Cardiac fibroblast (primary cell): ENCODE measurements at places on chromosomes 5 and 9.
A peak's percentile ranks its signal among the peaks of the same experiment; 100 is the strongest.

DNA sequence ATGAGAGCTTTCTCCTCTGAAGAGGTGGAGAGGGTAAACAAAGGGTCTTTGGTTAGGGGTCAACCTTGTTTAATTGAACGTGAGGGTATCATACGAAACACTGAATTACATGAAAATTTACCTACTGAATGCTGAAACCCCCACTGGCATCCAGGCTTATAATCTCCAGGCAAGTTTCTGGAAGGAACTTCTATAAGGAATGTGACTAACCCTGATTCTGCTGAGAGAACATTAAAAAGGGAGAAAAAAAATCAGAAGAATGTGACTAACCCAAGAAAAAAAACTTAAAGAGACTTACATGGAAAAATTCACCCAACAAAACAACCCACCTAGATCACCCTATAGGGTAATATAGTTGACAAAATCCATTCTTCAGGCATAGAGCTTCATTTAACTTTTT lies 55.5 kb downstream of the APC start:
- no peak for DNase-seq

DNA sequence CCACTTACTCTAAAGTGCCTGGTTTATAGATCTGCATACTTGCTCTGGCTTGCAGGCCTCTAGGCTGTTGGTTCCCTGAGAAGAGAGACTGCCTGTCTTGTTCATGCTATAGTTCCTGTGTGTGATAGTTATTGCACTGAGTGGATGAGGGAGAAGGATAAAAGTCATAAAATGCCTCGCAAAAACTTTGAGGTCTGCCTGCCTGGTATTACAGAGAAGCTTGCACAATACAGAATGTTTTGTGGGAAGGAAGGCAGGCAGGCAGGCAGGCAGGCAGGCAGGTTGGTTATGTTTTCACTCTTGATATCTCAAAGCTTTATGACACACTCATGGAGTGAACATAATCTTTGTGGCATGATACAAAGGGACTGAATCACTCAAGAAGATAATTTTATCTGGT lies 287.1 kb downstream of the SLIT3 start:
- no peak for DNase-seq

DNA sequence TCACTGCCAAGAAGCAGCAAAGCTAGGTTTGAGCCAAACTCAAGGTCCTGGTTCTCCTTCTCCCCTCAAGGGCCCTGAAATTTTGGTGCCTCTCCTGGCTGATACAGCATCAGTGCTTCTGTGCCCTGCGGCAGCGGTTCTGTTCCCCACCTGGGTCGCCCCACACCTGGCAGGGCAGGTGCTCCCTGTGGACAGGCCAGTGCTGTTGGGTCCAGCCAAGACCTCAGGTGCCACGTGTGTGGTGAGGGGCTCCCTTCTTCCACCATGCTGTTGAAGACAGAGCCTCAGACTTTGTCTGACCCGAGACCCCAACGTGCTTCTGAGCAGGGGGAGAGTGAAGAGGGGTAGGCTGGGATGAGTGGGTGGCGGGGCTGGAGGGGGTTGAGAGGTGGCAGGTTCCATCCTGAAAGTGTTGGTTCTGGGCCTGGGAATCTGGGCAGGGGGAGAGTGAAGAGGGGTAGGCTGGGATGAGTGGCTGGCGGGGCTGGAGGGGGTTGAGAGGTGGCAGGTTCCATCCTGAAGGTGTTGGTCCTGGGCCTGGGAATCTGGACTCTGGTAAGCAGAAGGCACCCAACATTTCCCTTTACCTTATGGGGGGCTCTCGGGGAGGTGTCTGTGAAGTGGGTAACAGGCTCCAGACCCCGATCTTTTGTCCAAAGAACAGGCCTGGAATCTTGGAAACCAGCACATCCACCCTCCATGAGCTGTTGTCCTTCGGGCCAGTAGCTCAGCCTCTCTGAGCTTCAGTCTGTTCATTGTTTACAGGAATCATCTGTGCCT lies 2.3 kb downstream of the PLEKHG4B start:
- no peak for DNase-seq

GRCh38 chr9:137247135-137247915 lies 3.8 kb upstream of the STPG3 start:
- DNase-seq = no peak

DNA sequence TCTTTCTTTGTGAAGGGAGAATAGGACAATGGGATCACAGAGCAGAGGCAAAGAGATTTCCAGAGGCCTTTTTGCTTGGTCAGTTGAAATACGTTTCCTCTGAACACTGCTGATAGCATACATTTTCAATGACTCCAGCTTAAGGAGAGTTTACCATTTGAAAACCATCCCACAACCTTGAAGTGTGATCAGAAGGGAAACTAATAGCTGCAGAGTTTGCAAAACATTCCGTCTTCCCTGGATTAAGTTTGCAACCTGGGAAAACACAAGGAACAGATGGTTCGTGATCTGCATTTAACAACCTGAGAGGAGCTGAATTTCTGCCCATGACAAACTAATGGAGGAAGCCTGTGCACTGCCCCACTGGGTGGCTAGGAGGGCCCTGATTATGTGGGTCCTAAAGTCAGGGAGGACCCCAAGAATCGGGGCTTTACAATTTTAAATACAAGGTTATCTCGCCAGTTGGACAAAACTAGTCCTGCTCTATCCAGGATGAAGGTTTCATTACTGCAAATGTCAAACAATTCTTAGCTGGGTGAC lies 35.6 kb downstream of the MTX3 start:
- no peak for DNase-seq

DNA sequence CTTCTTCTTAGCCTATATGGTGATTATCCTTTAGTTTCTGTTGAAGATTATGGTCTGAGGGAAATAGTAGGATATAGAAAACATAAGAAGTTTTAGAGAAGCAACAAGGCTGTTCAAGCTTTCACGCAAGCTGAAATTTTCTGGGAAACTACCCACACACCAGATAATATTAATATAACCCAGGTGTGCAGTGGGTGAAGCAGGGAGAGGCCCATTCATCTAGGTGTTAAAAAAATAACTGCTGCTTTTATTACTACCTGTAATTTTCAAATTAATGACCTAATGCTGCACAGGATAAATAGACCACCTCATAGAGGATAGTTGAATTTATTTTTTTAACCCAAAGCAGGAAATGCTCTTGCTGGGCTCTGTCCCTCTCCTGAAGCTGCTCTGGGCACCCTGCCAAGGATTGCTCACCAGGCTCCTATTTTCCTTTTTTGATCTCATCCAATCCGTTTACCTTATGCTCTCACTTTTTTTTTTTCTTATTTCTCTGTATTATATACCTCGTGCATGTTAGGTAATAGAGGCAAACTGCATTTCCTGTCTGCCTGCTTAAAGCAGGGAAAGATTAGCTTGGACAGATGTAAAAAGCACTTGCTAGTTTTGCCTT lies 124.3 kb upstream of the SLC12A2 start:
- DNase-seq = peak; percentile 78

DNA sequence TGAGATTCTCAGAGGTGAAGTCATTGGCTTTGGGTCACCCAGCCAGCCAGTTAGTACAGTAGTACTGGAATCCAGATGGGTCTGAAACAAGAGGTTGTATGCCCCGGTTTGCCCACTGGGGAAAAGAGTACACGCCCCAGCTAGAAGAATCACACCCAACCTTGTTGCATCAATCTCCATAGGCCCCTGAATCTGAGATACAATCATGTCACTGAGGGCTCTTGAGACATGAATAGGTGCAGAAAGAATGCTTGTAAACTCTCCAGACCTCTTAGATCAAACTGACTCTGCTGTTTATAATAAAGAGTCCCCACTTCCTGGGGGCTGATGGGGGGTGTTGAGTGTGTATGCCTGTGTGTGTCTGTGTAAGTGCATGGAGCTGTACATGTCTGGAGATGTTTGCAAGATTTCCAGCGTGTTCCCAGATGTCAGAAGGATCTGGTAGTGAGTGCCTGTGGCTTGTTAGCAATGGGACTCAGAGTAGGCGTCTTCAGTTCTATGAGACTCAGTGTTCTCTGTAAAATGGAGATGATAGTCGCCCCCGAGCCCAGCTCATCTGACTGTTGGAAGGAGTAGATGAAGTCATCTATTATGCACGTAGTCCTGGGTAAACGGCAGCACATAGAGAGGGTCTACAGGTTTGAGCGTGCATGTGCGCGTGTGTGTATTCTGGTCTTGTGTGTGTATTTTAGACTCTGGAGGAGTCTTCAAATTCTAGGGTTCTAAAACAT lies 48.2 kb downstream of the COL27A1 start:
- no peak for DNase-seq

- DNase-seq = no peak
Measured at GRCh38 chr5:82160948-82161347, 117.2 kb downstream of the RPS23 start.

DNA sequence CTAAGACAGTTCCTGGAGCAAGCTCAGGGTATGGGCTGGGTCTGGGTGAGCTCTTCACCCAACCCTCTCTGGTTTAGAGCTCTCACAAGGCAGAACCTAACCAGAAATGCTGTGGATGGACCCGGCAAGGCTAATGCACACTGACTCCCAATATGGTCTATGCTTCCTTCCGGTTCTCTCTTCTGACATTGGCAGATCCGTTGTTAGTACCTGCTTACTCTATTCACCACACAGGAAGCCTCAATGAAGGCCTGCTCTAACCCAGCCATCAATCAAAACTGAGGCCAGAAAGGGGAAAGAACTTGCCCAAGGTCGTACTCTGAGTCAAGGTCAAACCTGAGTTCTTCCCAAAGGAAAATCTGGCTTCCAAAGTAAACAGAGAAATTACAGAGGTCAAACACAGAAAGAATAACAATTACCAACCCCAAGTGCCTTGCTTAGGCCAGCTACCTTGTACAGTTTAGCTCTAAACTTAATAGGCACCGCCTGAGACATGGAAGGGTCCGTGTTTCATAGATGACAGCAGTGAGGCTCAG lies 46.0 kb upstream of the AKNA start:
- no peak for DNase-seq

GRCh38 chr5:3364433-3364832 lies 231.2 kb upstream of the IRX1 start:
- no peak for DNase-seq

DNA sequence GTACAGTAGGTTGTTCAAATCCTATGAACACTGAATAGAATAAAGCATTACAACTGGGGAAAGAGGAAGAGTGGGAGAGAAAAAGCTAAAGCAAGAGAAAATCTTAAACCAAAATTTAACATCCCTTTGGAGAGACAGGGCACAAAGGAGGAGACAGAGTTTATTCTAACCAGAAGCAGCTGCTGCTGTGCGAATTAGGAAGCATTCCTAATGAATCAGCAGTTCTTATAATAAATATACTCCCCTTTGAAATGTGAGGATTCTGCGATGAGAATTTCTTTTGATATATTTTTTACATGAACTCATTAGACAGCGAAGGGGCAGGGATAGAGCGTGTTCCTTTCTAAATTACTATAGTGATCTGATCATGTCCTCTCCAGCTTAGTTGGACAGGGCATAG lies 233.4 kb downstream of the DENND1A start:
- DNase-seq = no peak

DNA sequence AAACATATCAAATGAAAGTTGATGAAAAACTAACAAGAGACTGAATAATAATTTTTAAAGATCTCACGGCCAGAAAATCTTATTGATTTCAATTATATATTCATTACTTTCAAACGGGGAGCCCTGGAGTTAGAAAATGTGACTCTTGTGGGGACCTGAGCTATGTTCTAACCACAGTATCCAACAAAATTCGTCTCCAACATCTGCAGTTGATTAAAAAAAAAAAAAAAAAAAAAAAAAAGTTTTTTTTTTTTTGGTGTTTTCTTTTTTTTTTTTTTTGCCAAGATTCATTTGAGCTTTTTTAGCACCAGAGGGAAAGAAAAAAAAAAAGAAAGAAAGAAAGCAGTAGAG lies 144.3 kb upstream of the PIK3R1 start:
- no peak for DNase-seq

DNA sequence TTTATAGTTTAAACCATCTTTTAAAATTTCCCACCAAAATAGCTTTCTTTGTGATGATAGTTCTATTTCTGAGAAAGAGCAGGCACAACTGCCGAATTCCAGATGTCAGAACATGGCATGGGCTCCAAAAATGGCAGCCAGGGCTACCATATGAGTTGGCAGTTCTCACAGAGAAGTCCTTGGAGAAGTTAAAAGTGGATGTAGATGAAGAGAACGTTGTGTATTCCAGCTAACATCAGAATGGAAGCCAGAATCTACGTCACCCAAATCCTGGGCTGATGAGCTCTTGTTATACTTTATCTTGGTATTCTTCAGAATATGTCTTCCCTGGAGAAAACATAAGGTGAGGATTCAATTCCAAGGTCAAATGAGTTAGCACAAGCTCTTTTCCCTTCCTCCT lies 66.9 kb upstream of the BASP1 start:
- no peak for DNase-seq

GRCh38 chr5:1521671-1522600 lies 1.8 kb downstream of the LPCAT1 start:
- DNase-seq = peak; percentile 75

- DNase-seq = no peak
Measured at GRCh38 chr5:83815661-83816060, 95.0 kb upstream of the HAPLN1 start.

GRCh38 chr5:137190031-137190430 lies 309.1 kb downstream of the SPOCK1 start:
- DNase-seq = no peak

DNA sequence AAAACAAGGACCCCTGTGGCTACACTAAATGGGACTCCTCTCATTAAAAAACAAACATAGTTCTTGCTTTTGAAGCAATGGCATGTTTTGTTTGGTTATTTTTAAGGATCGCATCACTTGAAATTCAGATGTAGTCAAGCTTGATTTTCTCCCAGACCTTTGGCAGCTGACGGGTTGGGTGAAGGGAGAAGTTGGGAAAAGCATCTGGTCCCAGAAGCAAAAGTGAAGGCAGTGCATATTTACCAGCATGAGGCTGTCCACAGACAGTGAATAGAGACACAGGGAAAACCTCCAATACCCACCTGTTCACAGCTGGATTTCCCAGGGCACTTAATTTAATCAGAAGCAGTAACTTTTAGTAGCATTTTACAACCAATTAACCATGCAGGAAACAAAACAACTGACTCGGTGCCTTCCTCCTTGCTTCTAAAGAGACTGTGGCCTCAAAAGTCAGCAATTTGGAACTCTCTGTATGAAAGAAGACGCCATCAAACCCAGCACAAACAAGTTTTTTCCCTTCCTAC lies 245.4 kb downstream of the EBF1 start:
- DNase-seq = no peak

DNA sequence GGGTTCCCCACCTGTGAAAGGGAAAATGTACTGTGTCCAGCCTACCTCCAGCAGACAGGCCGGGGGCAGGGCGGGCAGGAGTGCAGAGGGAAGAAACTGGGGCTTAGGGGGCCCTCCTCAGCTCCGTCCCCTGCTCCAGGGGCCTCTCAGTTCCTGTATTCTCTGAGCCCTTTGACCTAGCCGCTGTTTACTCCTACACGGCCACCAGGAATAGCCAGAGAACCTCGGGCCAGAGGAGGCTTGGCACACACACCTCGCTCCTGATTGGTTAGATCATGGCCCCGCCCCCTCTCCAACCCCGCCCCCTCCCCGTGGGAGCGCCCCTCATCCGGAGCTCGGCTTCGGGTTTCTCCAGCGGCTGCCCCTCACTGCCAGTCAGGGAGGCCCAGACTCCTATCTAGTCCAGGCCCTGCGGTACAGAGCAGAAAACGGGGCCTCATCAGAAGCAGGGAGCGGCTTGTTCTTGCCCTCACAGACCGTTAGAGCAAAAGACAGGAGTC lies 2.2 kb downstream of the ST6GALNAC6 start:
- DNase-seq = peak; percentile 70

- peak; percentile 17 for DNase-seq
Measured at GRCh38 chr9:107043886-107044285, 180.9 kb downstream of the ZNF462 start.
